Activated effector memory CD4-positive, alpha-beta T cell treated with Interleukin-2 at 50 U/mL for 16 hours (primary cell): ENCODE measurements at places on chromosomes 3 and 15.

GRCh38 chr3:9883706-9884554, 3.9 kb upstream of the CIDEC start:
- DNase-seq, result no peak

GRCh38 chr15:96693990-96694517, 363.6 kb downstream of the NR2F2 start:
- DNase-seq, result no peak

GRCh38 chr15:62186578-62186977, 21.5 kb upstream of the C2CD4B start:
- no peak for DNase-seq

GRCh38 chr3:183378008-183378407, 50.4 kb downstream of the MCF2L2 start:
- DNase-seq, result no peak

DNA sequence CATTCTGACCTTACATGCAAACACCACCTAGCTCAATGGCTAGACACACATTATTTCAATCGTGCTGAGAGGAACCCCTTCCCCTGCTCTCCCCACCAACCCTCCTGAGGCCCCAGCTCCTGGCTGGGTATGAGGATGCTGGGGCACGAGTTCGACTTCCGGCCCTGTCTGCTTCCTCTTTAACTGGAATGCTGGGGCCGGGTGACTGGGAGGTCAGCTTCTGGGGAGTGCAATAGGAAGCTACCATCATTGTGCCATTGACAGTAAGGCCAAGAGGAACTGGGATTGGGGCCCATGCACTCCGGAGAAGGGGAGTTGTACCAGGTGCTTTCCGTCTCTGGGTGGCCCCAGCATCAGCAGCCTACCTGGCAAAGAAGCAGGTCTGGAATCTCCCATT, 15.6 kb upstream of the TLE3 start:
- DNase-seq, result no peak
